Thoracic aorta (tissue), 2 donors: ENCODE measurements at places on chromosomes 16 and 17. TPM values are rescaled to one million over a fixed set of nuclear protein-coding genes. Genes with fewer than 3 reads are reported as not detected.

Gene CHST4
- not detected for total RNA-seq

Gene ACSM2A
- not detected for total RNA-seq

Gene RNF112
- total RNA-seq = 8.3 TPM

Gene TMEM106A
- 17.3 TPM for total RNA-seq

Gene PRAC2
- total RNA-seq = not detected

Gene PIPOX
- 7.8 TPM for total RNA-seq

DNA sequence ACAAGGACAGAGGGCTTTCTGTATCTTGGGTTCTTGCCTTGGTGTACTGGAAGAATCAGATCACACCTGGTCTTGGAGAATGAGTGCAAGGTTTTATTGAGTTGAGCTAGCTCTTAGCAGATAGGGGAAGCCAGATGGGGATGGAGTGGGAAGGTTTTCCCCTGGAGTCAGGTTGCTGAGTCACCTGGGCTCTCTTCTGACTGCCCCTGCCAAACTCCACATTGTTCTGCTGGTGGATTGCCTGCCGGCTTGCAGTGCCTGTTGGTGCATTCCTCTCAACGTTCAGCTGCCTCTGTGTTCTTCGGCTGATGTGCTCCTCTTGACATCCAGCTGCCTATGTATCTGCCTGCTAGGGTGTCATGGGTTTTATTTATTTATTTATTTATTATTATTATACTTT, 1431.1 kb downstream of the CDH8 start:
- H3K4me1 ChIP-seq = no peaks in the 10 kb centered on the region
- H3K27me3 ChIP-seq = no peaks in the 10 kb centered on the region
- no peak for DNase-seq
- H3K27ac ChIP-seq = no peak overlapping the region
- no peak overlapping the region for H3K4me3 ChIP-seq

DNA sequence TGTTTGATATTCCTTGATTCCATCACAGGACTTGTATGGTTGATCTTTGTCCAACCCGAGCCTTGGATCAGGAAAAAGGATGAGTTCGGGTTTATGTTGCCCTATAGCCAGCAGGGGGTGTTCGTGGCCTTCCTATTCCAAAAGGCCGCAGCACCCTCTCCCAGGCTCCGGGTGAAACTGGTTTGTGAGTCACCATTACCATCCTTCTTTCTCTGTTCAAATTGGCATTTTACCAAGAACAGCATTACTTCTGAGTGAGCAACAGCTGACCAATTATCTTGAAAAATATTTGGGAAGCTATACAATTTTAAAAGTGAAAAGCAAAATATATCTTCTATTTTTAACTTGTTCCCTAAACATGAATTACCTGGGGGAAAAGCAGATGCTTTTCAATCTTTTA, 24.3 kb upstream of the KRT20 start:
- peak; percentile 55 for DNase-seq
- no peak overlapping the region for H3K27ac ChIP-seq
- no peaks in the 10 kb centered on the region for H3K36me3 ChIP-seq

DNA sequence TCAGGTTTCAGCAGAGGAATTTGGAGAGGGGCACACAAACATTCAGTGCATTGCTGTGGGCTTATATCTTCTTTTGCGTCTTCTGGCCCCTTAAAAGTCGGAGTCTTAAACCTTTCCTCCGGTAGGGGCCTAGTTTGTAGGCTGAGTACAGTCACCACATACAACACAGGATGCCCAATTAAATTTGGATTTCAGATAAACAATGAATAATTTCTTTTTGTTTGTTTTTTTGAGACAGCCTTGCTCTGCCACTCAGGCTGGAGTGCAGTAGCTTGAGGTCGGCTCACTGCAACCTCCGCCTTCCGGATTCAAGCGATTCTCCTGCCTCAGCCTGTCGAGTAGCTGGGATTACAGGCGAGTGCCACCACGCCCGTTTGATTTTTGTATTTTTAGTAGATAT, 26.7 kb upstream of the ADORA2B start:
- H3K27ac ChIP-seq = no peak overlapping the region
- DNase-seq = no peak
- no peaks in the 10 kb centered on the region for H3K36me3 ChIP-seq

- H3K4me3 ChIP-seq = no peak overlapping the region
- H3K4me1 ChIP-seq = no peaks in the 10 kb centered on the region
- DNase-seq = no peak
- H3K27me3 ChIP-seq = no peaks in the 10 kb centered on the region
- H3K27ac ChIP-seq = no peak overlapping the region
Measured at GRCh38 chr16:1211451-1212268, 13.4 kb downstream of the TPSG1 start.

DNA sequence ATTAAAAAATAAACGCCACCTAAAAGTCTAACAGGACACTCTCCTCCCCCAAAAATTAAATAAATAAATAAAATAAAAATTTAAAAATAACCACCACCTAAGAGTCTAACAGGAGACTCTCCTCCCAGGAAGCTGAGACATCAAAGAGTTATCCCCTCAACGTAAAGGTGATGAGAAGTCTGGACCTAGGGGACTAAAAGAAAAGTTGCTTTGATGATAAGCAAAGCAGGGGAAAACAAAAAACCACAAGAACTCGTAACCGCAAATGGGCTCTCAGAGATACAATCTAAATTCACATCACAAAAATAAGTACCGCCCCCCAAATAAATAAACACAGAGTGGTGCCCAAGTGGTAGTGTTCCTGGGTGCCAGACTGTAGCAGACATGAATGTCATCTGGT, 412.2 kb downstream of the ZFHX3 start:
- H3K4me1 ChIP-seq = no peaks in the 10 kb centered on the region
- no peaks in the 10 kb centered on the region for H3K36me3 ChIP-seq
- no peaks in the 10 kb centered on the region for H3K27me3 ChIP-seq
- no peak overlapping the region for H3K4me3 ChIP-seq
- no peak overlapping the region for H3K27ac ChIP-seq
- DNase-seq = no peak

DNA sequence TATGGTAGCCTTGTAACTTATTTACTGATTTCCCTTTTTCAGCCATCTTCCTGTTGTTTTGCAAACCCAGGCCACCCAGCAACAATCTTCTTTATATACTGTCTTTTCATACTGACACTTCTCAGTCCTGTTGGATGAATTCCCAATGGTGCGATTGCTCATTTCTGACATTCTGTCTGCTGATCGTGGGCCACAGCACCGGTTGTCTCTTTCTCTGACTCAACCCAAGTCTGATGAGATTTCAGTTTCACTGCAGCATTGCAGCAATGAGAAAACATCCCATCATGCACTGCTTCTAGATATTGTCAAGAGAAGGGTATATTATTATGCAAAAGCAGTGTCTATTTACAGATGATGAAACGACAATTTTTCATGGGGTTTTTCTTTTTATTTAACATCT, 349.2 kb upstream of the HSBP1 start:
- H3K27ac ChIP-seq = no peak overlapping the region
- no peaks in the 10 kb centered on the region for H3K36me3 ChIP-seq
- no peak for DNase-seq
- no peaks in the 10 kb centered on the region for H3K27me3 ChIP-seq
- no peaks in the 10 kb centered on the region for H3K4me1 ChIP-seq
- no peak overlapping the region for H3K4me3 ChIP-seq

DNA sequence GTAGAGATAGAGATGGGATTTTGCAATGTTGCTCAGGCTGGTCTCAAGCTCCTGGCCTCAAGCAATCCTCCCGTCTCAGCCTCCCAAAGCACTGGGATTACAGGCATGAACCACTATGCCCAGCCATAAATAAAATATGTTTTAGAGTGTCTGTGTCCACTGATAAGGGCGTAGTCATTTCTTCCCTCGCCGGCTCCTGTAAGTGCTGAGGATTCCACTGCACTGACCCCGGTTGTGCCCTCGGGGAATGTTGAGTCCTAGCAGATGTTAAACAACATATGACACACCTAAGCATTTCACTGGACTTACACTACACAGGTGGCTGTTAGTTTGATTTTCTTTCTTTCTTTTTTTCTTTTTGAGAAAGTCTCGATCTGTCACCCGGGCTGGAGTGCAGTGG, 5.6 kb upstream of the SHMT1 start:
- no peaks in the 10 kb centered on the region for H3K36me3 ChIP-seq
- H3K27me3 ChIP-seq = no peaks in the 10 kb centered on the region
- no peaks in the 10 kb centered on the region for H3K4me1 ChIP-seq
- DNase-seq = no peak

GRCh38 chr16:5508371-5508770, 410.8 kb upstream of the EEF2KMT start:
- no peaks in the 10 kb centered on the region for H3K27me3 ChIP-seq
- DNase-seq = no peak
- H3K27ac ChIP-seq = no peak overlapping the region
- no peaks in the 10 kb centered on the region for H3K4me1 ChIP-seq
- no peaks in the 10 kb centered on the region for H3K36me3 ChIP-seq
- H3K4me3 ChIP-seq = no peak overlapping the region
